ENCODE measurements at places on chromosomes 11 and 22.

GRCh38 chr22:43092085-43092484 is 2.9 kb upstream of the TTLL1 start:
- H3K27me3 ChIP-seq: no peaks in the 10 kb centered on the region
- no peak overlapping the region for H3K27ac ChIP-seq
- no peak for DNase-seq
- H3K36me3 ChIP-seq: no peaks in the 10 kb centered on the region
- no peak overlapping the region for H3K4me3 ChIP-seq
- peaks cover 12% of the 10 kb centered on the region for H3K4me1 ChIP-seq

GRCh38 chr11:134558258-134558835 is 146.3 kb upstream of the B3GAT1 start:
- H3K4me3 ChIP-seq: no peak overlapping the region
- H3K4me1 ChIP-seq: no peaks in the 10 kb centered on the region
- H3K27me3 ChIP-seq: no peaks in the 10 kb centered on the region
- no peak for DNase-seq
- H3K27ac ChIP-seq: no peak overlapping the region

DNA sequence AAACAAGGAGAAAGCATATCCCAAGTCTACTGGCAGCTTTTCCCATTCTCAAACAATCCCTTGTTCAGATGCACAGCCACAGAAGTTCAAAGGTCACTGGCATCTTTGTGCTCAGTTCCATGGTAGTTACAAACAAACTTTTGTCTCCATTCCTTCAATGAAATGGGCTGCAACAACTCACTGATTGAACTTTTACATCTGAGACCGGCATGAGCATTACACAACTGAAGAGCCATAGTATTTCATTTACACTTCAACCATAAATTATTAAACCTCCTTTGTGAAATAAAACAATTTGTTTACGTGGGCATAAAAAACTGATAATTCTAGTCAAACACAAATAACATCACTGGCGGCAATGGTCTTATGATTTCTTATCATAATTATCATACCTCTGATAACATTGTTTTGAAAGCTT is 67.8 kb upstream of the ARHGAP32 start:
- DNase-seq: no peak
- no peaks in the 10 kb centered on the region for H3K4me1 ChIP-seq
- no peak overlapping the region for H3K4me3 ChIP-seq
- H3K27ac ChIP-seq: no peak overlapping the region
- H3K27me3 ChIP-seq: no peaks in the 10 kb centered on the region

DNA sequence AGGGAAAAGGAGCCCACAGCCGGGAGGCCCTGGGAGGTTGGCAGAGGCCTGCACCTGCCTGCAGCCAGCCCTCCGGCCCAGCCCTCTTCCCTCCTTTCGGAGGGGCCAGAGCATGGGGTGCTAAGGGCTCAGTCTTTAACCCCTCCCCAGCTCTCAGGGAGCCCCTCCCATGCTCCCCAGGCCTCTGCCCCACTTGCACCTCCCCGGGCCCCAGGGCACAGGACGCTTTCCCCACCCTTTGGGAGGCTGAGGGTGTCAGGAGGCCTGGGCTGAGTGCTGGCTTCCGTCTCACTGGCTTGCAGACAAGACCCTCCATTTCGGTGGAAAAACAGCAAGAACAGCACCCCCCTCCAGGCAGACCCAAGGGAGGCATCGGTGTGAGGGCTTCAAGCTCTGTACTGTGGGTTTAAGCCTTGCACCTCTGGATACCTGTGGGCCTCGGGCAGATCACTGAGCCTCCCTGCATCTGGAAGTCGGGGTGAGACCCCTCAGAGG is 7.3 kb downstream of the ASCL2 start:
- no peak overlapping the region for H3K4me3 ChIP-seq
- H3K36me3 ChIP-seq: no peaks in the 10 kb centered on the region
- H3K27me3 ChIP-seq: peaks cover 7% of the 10 kb centered on the region
- no peak for DNase-seq
- no peak overlapping the region for H3K27ac ChIP-seq
